Fibroblast of skin of abdomen (primary cell): ENCODE measurements at places on chromosomes 1 and 21.

DNA sequence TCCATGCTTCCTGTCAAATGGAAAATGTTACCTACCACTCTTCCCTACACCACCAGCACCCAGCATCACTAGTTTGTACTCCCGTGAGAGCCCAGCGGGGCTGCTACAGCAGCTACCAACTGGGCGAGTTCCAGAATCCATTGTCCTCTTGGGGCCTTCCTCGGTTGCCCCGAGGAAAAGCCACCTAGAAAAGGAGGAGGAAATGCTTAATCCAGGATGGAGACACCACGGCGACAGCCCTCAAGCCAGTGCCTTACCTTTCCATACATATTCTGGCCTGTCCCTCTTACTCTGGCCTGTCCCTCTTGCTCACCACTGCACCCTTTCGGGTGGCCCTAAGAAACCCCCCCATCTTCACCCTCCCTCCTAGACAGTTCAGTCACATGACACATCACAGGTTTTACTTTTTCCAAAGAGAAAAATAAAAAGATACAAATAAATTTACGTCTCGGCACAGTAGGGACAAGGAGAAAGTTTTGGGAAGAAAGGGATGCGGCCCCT, 478 bp downstream of the RIT1 start:
- peak; percentile 28 for DNase-seq

DNA sequence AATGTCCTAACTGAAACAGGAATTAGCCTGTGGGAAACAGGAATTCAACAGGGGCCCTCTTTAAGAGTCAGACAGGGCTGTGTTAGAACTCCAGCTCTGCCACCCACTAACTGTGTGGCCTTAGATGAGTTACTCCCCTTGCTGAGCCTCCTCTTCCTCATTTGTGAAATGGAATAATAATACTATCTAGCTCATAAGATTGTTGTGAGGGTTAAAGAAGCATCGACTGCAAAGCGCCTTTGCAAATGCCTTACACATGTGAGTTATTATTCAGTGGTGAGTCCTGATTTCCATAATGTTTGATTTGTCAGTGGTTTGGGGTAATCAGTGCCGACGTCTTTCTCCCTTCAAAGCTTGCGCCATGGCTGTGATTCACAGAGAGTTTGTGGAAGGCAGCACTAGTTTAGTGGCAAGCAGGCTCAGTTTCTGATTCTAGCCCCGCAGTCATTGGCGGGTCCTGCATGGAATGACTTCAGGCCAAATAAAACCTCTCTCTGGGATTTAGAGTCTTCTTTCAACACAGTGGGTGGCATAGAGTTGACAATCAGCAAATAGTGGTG, 388.5 kb downstream of the PLPP3 start:
- peak; percentile 86 for DNase-seq

DNA sequence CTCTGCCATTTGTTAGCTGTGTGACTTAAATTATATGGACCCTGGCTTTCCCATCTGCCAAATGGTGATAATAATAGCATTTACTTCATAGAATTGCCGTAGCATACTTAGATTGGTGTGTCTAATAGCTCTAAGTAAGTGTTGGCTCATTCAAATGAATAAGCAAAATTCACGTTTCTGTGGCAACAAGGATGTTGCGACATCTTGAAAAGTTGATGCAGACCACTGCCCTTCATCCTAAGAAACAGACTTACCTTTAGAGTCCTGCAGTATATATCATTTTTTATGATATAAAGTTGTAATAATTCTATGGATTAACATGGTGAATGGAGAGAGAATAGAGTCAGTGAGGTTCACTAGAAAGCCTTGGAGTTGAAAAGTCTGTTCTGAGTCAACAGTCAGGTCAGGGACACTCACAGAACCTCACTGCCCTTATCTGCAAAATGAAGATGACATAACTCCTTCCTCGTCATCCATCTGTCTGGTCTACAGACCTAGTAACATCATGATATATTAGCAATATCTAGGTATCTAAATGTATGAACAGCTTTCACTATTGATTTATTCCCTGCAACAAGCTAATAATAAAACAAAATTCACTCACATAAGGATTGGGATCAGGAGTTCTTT, 167.3 kb upstream of the C8B start:
- no peak for DNase-seq

DNA sequence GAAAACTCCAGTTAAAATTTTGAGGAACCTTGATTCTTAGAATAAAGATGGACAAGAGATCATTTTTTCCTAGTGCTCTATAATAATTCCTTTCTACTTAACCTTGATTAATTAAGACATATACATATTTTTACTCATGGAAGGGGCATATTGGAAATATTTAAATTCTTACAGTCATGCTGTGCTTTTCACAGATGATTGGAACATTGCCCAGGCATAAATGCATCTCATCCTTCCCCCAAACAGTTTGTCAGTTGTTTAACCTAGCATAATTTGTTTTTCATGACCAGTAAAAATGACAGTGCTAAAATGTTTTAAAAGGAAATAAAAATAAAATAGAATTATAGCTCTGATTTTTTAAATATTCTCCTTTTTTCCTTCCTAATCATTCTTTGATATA, 140.0 kb downstream of the DNM3 start:
- DNase-seq = peak; percentile 5

GRCh38 chr1:99717005-99717404, 49.4 kb downstream of the FRRS1 start:
- DNase-seq = no peak

- DNase-seq = peak; percentile 61
Observed at GRCh38 chr1:30383221-30383711, 340.1 kb downstream of the MATN1 start.

GRCh38 chr1:237809099-237809498, 81.6 kb downstream of the ZP4 start:
- peak; percentile 6 for DNase-seq

- DNase-seq = no peak
Observed at GRCh38 chr1:186880982-186881381, 52.2 kb downstream of the PLA2G4A start.

DNA sequence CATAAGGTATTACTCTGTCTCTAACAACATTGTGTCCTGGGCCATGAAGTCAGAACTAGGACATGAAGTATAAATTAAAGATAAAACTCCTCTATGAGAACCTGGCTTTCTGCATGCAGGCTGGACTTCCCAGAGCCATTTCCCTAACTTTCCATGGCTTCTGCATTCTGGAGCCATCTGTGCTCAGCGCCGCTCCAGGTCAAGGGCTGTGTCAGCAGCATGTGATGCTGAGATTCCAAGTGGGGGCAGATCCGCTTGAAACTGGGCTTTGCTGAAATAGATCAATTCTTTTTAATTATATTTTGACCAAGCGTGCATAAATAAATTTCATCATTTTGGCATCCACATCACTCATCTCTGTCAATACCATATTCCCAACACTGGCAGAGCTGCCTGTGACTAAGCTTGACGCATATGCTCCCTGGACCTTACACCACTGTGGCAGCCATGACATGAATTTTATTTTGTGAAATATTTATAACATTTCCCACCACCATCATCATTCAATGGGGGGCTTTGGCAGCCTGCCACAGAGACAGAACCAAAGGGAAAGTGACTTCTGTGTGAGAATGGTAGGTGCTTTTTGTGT, 110.4 kb upstream of the KCNK1 start:
- no peak for DNase-seq

- DNase-seq = peak; percentile 98
Observed at GRCh38 chr1:60989749-60990713, 92.3 kb upstream of the NFIA start.

GRCh38 chr21:17506951-17507350, 5.9 kb upstream of the CXADR start:
- DNase-seq = no peak

GRCh38 chr1:10057343-10057742, 24.6 kb downstream of the UBE4B start:
- DNase-seq = no peak

GRCh38 chr1:244413736-244414135, 38.0 kb downstream of the ADSS2 start:
- DNase-seq = no peak

DNA sequence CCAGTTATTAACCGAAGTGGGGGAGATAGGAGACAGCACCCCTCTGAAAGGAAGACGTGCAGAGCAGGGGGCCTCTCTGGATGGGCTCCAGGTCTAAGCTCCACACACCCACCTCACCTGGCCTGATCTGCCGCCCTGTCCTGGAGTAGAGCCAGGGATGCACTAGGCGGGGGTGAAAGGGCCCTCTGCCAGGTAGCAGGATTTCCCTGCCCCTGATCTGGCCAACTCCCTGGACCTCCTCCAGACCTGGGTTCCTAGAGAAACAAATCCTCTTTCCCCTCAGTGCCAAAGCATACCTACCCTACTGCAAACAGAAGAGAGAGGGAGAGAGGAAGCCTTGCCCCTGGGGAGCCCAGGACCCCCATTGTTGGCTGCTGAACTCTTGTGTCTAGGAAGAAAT, 2.0 kb downstream of the CRABP2 start:
- DNase-seq = no peak

DNA sequence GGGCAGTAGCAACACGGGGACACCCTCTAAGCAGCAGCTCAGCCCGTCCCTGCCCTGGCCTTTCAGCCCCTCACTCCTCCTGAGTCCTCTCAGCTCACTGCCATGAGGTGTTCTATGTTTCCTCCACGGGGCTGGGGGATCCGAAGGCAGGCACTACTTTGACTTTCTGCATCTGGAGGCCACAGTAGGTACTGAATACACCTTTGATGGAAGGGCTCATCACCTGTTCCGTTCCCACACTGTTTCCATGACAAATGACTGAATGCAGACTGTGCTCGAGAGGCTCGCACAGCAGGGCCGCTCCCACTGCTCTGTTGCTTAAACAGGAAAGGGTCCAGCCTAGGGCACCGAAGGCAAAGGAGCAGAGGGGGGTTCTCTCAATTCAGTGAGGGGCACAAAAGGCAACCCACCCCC, 77.6 kb upstream of the DNAH14 start:
- DNase-seq = no peak

DNA sequence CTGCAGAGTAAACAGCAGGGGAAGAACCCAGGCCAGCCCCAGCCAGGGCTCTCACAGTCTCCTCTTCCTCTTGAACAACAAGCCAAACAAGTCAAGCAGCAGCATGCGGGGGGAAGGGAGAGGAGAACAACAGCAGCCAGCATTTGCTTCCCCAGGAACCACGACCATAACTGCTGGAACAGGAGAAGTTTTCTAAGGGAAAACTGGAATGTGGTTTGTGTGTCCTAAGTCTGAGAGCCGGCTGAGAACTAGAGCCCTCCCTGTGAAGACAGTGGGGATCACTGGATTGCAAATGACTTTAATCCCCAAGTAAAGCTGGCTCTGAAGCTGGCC, 48.2 kb downstream of the COQ8A start:
- DNase-seq = no peak

- DNase-seq = no peak
Observed at GRCh38 chr1:158062174-158062573, 68.7 kb downstream of the KIRREL1 start.

DNA sequence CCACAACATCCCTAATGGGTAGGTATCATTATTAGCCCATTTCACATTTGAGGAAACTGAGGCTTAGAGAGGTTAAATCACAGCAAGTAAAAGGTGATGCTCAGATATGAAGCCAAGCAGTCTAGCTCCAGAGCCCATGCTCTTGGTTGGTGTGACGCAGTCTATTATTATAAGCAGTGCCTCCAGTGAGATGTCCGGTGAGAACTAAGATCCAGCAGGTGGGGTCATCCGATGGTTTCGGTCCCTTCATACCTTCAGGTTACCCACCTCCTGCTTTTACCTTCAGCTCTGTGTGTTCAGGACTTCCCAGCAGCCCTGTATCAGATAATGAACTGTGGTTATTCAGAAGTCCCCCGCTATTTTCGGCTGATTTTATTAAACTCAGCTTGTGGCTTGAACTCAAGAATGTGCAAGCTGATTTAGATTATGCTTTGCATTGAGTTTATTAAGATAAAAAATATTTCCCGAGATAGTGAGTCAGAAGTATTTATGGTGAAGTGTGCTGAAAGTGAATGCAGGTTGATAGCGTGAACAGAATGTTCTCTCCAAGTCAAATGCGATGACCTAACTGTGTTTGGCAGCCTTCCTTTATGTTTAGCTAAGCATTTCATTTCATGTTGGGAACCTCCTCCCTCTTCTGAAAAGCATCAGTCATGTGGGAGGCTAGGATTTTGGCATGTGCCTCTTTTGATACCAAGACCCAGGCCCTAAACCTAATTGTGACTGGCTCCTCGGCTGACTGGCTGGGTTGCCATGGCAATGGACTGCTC, 160.9 kb upstream of the UBE2U start:
- DNase-seq = peak; percentile 96

DNA sequence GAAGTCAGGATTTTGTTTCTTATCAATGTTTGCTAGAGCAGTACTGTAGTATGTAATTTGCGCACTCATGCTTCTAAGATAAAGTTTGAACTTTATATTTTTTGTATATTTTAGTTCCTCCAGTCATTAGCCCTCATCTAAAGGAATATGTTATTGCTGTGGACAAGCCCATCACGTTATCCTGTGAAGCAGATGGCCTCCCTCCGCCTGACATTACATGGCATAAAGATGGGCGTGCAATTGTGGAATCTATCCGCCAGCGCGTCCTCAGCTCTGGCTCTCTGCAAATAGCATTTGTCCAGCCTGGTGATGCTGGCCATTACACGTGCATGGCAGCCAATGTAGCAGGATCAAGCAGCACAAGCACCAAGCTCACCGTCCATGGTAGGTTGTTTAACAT, 252.2 kb downstream of the TPR start:
- no peak for DNase-seq

- DNase-seq = peak; percentile 65
Observed at GRCh38 chr1:6273380-6273891, 12.5 kb upstream of the GPR153 start.

GRCh38 chr1:204587621-204588020, 71.4 kb downstream of the MDM4 start:
- DNase-seq = no peak
